ENCODE measurements at places on chromosomes 3 and 15.

GRCh38 chr3:102183186-102183585 lies 251.6 kb upstream of the ZPLD1 start:
- no peak for DNase-seq

GRCh38 chr3:139530717-139531116 lies 8.8 kb downstream of the RBP1 start:
- DNase-seq: no peak

GRCh38 chr3:94405258-94406035 lies 342.6 kb downstream of the NSUN3 start:
- DNase-seq: no peak

GRCh38 chr15:50824514-50824913 lies 59.0 kb upstream of the SPPL2A start:
- DNase-seq: no peak

- DNase-seq: no peak
These were observed 19.8 kb upstream of the GYG1 start for GRCh38 chr3:148971401-148972163.

DNA sequence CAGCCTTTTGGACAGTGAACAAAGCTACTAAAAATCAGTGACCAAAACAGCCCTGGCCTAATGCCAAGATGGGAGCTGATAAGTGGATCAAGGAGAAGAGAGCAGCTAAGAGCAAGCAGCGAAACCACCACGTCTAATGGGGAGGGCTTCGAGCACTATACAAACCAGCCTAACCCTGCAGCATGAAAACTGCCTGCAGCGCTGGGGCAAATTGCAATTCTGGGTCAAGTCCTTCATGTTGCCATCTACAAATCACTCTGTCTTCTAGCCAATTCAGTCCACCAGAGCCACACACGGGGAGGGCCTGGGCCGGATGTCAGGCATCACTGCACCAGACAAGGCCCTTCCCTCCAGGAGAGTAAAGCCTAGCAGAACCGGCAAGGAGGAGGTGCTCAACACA lies 30.5 kb upstream of the SPATA12 start:
- DNase-seq: no peak

DNA sequence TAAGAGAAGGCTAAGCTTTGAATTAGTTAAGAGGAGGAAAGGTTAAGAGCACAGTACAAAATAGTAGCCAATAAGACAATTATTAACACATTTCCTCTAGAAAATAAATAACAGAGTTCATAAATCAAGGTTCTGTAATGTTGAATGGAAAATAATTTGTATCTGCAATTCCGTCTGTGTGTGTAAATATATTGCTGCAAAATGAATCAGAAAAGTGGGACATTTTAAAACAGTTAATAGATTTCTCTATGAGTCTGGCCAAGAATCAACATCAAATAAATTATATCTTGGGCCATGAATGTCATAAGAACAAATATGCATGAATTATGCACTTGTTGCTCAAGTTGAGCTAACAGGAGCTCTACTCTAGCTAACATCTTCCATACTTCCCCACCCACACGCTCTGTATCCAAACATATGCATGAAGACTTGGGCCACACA lies 14.2 kb upstream of the SUCNR1 start:
- no peak for DNase-seq

- no peak for DNase-seq
These were observed 22.5 kb upstream of the ARL6 start for GRCh38 chr3:97742036-97742435.

GRCh38 chr3:123817413-123817812 lies 66.7 kb downstream of the MYLK start:
- no peak for DNase-seq

DNA sequence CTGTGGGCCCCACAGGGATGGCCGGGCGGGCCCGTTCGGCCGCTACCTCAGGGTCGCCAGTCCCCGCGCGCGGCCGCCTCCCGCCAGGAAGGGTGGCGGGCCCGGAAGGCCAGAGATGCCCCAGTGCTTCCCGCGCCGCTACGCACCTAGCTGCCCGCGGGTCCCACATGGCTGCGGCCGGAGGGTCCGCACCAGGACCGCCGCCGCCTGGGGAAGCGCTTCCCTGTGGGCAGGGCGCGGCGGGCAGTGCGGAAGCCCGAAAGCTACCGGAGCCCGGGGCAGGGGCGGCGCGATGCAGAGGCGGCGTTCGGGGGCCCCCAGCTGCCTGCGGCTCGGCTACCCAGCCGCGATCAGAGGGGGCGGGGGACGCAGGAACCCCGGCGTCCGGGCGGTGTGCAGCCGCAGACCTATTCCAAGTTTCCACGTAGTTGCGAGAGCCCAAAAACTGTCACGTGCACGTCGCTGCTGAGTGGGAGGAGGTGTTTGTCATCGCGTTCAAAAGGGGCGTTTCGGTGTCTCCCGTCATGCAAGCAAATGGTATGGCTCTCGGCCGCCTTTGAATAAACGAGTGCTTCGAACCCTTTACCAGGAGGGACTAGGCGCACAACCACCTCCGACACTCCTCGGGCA lies at the start of gene TRANK1:
TSS of gene TRANK1 (minus strand) at position 414 of the 630 bp plus-strand sequence. CDS start at position 169, 245 bp downstream.
- peak; percentile 86 for DNase-seq

- no peak for DNase-seq
These were observed 181.2 kb upstream of the MME start for GRCh38 chr3:154898916-154899315.

DNA sequence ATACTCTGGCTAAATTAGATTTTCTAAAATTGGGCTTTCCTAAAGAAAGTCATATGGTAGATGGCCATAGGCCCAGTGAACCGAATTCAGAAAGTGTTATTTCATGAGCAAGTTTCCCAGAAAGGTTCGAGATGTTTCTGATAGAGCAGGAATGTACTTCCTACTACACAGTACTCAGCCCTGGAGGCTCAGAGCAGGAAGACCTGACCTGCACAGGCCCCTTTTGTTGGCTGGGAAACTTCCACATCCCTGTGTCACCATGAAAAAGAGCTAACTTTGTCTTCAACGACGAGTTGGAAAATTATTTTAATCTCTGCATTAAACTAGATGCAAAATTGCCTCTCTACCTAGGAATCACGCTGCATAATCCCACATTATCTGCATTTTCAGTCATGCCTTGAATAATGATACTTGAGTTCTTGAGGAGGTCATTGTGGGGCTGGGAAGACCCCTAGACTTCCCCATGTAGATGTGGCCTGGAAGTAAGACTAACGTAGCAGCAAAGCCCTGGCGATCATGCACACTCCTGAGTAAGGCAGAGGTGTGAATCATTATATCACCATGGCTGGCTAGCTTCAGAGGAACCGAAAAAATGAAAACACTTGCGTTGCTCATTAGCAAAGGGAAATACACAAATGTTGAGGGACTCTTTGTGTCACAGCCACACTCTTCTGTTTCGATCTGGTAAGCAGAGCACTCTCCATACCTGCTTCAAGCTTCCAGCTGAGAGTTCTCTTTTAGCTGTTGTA lies 47.1 kb downstream of the CMTM7 start:
- peak; percentile 32 for DNase-seq

DNA sequence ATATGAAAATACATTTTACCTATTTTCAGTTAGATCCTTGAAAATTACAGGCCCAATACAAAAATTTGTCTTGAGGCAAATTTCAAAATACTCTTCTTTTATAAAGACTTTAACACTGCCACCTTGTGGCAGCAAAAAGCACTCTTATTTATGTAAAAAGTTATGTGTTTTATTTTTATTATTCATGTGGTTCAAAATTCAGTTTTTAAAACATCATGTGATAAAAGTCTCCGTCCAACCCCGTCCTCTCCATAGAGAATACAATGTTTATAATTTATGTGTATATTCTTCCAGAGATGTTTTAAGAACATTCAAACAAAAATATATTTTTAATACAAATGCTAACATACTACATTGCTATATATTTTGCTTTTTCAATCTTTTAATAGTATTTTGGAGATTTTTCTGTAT lies 36.9 kb upstream of the TRIM59 start:
- DNase-seq: no peak

GRCh38 chr15:63136742-63137141 lies 15.1 kb downstream of the LACTB start:
- DNase-seq: no peak

DNA sequence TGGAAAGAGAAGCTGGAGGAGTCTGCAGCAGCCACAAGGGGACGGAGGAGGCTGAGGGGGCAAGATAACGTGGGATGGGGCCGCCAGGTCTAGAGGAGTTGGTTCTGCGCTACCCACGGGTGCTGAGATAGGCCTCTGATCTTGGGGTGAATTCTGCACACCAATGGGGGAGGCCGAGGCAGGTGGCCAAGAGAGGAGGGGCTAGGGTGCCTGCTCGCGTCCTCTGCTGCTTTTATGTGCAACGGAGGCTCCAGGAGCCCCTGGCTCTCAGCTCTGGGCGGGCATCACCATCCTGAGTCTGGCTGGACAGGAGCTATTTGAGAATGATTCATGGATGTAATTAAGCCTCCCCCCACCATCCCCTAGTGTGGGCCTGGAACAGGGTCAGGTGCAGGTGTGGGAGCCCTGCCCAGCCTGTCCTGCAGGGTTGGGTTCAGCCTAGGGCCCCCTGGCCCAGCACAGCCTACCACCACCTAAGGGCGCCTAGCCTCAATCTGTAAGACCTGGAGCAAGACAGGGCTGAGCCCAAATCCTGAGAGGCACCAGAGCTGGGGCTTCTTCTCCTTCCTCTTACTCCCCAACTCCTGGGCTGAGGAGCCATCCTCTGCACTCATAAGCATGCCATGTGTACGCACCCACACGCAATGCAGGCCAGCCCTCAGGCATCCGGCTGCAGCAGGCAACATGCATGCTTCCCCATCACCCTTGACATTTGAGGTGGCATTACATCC lies 32.3 kb upstream of the SEMA3F start:
- DNase-seq: no peak

- no peak for DNase-seq
These were observed 10.8 kb upstream of the INSYN1 start for GRCh38 chr15:73763931-73764330.

DNA sequence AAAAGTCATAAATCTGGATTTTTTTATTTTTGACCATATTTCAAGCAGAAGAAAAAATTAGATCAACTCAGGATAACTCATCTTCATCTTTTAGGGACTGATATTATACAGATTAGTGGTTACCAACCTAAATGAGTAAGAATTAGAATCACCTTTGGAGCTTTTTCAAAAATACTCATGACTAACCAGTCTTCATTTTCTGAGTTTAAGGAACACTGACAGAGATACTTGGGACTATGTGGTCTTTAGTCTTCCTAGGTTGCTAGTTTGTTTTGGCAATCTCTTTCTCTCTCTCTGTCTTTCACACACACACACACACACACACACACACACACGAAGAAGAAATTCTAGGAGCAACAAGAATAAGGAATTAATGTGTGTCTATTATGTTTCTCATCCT lies 50.1 kb downstream of the TMOD3 start:
- DNase-seq: no peak

GRCh38 chr3:51354172-51354571 lies 30.9 kb upstream of the MANF start:
- DNase-seq: no peak

- DNase-seq: no peak
These were observed 18.3 kb downstream of the TMED3 start for GRCh38 chr15:79329171-79329611.

DNA sequence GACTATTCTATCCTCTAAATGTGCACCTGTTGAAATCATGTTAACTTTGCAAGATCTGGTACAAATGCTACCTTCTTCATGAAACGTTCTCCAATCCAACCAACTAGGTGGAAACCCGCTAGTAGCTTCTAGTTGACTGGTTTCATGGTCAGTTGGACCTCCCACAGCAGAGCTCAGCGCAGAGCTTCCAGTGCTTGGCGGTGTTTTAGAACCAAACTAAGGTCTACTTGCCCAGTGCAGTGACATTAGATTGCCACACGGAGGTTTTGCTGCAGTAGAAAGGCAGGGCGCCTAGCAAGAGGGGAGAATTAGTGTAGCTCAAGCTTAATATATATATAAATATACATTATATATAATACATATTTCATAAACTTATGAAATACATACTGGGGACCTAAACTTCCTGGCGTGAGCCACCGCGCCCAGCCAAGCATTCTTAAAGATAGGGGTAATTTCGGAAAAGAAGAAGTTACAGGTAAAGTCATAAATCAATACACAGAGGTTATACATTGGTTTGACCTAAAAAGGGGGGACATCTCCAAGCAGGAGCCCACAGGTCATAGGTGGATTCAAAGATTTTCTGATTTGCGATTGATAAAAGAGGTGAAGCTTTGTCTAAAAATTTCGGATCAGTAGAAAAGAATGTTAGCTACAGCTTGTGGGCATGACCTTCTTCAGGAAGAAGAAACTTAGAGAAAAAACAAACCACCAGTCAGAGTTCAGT lies 2.1 kb upstream of the OXSR1 start:
- peak; percentile 39 for DNase-seq

- no peak for DNase-seq
These were observed 73.9 kb downstream of the RNF13 start for GRCh38 chr3:149886957-149887356.

GRCh38 chr15:98671060-98672008 lies 23.0 kb downstream of the IGF1R start:
- DNase-seq: no peak

GRCh38 chr15:70376929-70377691 lies 279.4 kb upstream of the TLE3 start:
- DNase-seq: no peak

DNA sequence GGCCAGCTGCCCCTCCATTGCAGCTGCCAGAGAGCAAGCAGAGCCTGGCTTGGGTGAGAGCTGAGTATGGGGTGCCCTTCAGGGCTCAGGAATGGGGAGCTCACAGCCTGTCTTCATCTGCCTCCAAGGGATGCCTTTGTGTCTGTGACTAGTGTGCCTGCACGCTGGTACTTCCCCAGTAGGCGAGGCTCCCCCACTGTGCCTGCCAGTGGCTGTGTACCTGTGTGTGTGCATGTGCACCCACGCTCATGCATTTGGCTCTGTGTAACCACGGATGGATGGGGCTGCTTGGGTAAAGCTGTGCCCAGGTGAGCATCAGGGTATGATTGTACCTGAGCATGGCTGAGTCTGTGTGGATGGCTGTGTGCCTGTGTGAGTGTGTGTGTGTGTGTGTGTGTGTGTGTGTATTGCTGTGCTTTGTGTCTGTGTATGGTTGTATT lies 2.3 kb upstream of the GRM2 start:
- DNase-seq: no peak

DNA sequence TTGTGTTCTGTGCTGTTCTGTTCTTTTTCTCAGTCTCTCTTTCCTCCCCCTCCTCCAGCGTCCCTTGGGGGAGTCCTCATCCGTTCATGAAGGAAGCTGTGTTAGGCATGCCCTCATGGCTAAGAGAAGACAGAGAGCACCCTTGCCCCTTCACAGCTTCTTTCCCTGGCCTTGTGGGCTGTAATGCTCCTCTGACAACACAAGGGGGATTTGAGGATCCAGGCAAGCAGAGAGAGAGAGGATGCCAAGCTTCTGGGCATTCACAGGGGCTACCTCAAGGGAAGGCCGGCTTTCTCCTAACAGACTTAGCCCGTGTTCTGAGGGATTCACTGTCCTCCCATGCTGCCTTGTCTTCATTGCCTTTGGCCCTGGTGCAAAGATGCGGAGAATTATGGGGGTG lies 389.5 kb downstream of the LRTM1 start:
- DNase-seq: no peak
